ENCODE measurements at places on chromosomes 5 and 9. TPM values are rescaled to one million over a fixed set of nuclear protein-coding genes. Genes with fewer than 3 reads are reported as not detected.

The ZCCHC9 gene
- total RNA-seq, result 38.4 TPM

The VCAN gene
- total RNA-seq, result not detected

The INSL4 gene
- total RNA-seq, result not detected

The AGTPBP1 gene
- total RNA-seq, result 28.9 TPM

The FBN2 gene
- total RNA-seq, result not detected

The CENPK gene
- total RNA-seq, result 78.6 TPM

The ANKRD31 gene
- total RNA-seq, result 0.50 TPM

The GALNT12 gene
- total RNA-seq, result 6.6 TPM

The GPX3 gene
- not detected for total RNA-seq

The TRIP13 gene
- 45.8 TPM for total RNA-seq

The TXNDC8 gene
- total RNA-seq, result not detected

The SHISAL2B gene
- not detected for total RNA-seq

The MATR3 gene
- total RNA-seq, result 210 TPM

The DMRTA1 gene
- total RNA-seq, result not detected

The ZNF354B gene
- total RNA-seq, result 10.0 TPM

The PSAT1 gene
- 160 TPM for total RNA-seq

The F2RL1 gene
- 2.5 TPM for total RNA-seq

The GDA gene
- not detected for total RNA-seq

The CDKN2B gene
- total RNA-seq, result 0.11 TPM

The SPINK6 gene
- not detected for total RNA-seq

The C5orf58 gene
- total RNA-seq, result not detected

The RNF183 gene
- total RNA-seq, result not detected

The HTR1A gene
- total RNA-seq, result not detected

The ARHGEF37 gene
- 0.15 TPM for total RNA-seq

The TSLP gene
- total RNA-seq, result 0.51 TPM

The STARD4 gene
- 51.7 TPM for total RNA-seq

The TLE1 gene
- total RNA-seq, result not detected

The MEF2C gene
- total RNA-seq, result 0.15 TPM
